ENCODE measurements at places on chromosomes 12 and 14.

- no peak for DNase-seq
Observed at GRCh38 chr12:73531752-73532151, 1005.9 kb upstream of the ATXN7L3B start.

GRCh38 chr12:121803861-121804416, at the start of gene SETD1B:
Gene SETD1B, plus strand, starts transcription at chr12:121804009. Its CDS starts 729 bp downstream, at chr12:121804738.
- DNase-seq: peak; percentile 59

DNA sequence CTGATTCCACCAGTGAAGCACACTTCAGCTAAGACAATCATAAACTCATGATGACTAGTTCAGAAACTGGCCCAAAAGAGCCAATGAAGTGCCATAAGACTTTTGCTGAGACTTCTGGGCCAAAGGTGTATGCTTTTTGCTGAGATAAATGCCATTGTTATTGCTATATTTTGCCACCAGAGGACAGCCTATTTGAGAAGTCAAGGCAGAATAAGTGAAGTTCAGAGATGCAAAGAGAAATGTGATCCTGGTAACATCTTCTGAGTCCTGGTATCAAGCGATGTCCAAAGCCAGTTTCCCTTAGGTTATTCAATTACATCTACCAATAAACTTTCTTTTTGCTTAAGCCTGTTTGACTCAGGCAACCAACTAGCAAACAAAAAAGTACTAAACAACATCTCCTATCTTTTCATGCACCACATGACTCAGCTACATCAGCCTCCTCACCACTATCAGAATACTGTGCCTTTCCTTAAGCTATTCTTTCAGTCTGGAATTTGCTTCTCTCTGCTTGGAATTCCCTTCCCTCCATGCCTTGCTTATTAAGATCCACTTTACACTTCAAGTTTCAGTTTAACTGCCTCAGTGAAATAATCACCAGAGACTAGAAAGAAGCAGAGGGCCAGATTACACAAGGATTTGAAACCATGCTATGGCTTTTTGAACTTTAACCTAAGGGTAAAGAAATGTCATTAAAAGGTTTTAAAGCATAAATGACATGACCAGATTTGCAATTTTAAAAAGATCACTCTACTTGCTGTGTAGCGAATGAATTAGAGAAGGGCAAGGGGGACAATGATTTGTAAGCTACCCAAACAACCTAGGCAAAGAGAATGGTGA, 14.0 kb downstream of the CRY1 start:
- DNase-seq: peak; percentile 22

GRCh38 chr14:90445011-90445410, 48.2 kb downstream of the CALM1 start:
- no peak for DNase-seq

DNA sequence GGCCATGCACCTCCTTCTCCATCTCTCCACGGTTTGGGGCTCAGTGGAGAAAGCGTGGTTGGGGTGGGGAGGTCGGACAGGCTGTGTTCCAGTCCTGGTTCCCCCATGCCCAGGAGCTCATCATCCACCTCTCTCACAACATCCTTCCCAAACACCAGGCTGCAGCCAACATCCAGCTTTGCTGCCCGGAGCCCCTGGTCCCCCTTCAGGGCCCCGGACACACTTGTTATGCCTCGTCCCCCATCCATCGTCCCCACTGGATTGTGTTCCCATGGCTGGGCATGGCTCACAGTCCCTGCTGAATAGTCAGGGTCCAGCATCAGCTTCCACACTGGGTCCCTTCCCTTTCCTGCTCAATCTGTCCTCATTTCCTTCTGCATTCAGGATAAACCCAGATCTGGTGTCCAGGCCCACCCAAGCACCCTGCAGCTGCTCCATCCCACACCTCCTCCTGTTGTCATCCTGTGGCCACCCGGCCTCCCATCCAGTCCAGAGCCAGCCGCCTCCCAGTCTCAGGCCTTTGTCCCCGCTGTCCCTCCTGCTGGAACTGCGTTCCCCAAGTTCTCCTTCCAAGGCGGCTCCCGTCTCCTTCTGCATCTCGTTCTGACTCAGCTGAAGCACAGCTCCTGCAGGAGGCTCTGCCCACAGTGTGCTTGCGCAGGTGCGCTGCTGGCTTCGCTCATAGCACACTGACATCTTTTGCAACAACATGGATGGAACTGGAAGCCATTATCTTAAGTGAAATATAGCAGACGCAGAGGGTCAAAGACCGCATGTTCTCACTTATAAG, 211.4 kb upstream of the RTL1 start:
- DNase-seq: no peak

DNA sequence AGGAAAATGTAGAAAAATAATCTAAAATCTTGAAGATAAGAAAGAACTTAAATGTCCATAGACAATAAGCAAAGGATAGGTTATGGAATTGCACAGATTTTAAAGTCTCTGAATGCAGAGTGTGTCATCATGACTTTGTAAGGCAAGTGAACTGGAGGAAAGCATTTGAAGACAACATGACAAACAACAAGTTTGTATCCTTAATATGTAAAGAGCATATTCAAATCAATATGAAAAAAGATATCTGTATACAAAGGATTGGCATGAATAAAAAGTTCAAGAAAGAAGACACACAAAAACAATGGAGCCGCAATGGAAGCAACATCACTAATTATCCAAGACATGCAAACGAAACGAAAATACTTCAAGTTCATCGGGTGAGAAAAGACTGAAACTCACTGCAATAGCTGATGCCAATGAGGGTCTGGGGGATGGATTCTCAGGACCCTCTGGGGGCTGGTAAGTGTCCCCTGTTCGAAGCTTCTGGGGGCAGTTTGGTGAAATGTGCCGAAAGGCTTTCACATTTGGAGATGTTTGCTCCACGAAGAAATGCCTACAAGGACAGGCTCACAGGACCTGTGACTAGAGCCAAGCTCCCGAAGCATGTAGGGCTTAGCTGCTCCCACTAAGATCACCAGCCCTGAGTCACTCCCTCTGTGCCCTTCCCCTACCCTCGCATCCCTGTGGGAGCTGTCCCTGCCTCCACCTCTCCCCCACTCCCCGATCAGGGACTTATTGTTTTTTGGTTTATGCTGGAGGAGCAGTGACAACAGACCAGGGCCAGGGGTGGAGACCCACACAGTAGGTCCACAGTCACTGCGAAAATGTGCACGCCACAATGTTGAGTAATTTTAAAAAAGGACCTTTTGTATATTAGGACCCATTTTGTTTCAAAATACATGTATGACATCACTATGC, 345.7 kb upstream of the SFSWAP start:
- DNase-seq: no peak

- peak; percentile 99 for DNase-seq
Observed at GRCh38 chr12:106118-106591, 39.6 kb downstream of the IQSEC3 start.

GRCh38 chr14:100419856-100420255, 96.7 kb downstream of the SLC25A47 start:
- no peak for DNase-seq

DNA sequence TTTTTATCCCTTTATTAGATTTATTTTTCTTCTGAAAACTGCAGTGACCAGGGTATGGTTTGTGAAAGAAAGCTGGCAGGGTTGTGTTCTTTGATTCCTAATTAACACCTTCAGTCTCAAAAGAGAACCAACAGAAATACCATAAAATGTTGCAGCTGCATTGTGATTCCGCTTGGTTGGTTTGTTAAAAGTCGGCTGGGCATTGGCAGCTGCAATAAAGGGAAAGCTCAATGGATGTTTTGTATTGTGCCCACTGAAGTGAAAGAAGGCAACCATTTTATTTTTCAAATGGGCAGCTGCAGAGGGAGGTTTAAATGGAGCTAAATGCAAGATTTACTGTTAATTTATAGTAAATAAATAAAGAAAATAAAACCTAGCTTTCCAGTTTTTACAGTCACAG, 16.7 kb downstream of the LGR5 start:
- DNase-seq: peak; percentile 63

DNA sequence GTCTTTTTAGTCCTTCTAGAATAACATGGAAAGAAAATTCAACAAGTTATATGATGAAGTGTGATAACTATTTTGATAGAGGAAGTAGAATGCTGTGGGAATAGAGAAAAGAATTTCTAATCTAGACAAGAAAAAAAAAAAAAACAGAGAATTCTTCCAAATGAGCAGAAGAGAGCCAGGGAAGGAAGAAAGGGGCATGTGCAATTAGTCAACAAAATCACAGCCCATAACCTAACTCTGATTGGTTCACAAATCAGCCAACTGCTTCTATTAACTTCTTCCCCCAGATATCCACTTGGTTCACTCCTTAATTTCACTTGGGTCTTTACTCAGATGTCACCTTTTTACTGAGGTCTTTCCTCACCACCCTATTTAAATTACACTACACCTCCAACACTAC, 69.5 kb downstream of the BTG1 start:
- no peak for DNase-seq

DNA sequence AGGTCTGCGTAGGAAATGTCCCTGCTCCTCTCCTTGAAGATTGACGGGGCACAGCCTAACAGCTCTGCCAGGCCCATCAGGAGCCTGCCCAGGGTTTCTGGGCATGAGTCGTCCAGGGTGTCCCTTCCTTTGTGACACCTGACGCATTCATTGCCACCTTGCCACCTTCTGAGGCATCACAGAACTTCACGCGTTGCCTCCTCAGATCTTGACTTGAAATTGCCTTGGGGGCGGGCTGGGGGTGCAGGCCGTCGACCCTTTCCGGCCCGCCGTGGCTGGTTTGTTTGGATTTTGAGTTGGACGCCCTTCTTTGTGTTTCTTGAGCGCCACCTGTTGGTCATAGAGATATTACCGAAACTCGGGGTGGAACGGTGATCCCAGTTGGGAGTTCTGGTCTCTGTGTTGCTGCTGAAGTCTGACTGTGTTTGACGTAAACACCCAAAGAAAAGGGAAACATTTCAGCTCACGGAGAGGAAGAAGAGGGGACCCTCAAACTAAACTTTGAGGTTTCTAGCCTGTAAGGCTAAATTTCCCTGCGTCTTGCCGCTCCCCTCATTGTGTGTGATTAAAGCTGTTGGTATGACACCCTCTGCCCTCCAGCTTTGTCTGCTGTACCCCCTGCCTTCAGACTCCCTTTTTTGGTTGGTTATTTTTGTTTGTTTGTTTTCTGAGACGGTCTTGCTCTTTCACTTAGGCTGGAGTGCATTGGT, 44.6 kb downstream of the MLXIP start:
- peak; percentile 54 for DNase-seq

DNA sequence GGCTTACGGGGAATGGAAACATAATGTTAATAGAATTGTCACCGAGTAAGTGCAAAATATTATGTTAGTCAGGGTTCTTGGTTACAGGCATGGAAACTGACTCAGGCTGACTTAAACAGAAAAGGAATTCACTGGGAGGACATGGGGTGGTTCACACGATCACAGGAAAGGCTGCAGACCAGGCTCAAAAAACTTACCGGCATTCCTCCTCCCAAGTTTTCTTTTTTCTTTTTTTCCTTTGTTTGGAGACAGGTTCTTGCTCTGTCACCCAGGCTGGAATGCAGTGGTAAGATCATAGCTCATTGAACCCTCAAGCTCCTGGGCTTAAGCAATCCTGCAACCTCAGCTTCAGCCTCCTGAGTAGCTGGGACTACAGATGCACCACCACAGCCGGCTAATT, 11.9 kb upstream of the UBE2N start:
- no peak for DNase-seq

GRCh38 chr14:66224492-66225178, 261.5 kb upstream of the CCDC196 start:
- DNase-seq: no peak

- DNase-seq: no peak
Observed at GRCh38 chr14:101478096-101478495, 83.2 kb upstream of the DIO3 start.

DNA sequence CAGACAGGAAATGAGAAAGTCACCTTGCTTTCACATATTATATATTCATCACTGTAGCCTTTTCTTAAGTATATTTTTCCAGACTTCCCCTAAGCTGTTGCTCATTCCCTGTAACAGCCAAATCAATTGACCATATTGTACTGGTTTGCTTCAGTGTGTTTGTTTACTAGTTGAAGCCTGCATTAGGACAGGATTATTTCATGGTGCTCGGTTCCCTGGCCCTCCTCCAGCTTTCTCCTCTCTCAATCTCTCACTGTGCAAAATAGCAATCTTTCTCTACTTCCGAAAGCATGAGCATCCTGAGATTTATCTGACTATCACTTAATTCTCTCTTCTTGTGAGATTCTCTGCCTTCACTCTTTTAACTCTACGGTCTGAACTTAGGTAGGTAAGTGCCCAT, 2.4 kb downstream of the SLC35F4 start:
- DNase-seq: peak; percentile 66

GRCh38 chr14:90556012-90556477, 159.2 kb downstream of the CALM1 start:
- DNase-seq: no peak

GRCh38 chr14:22174412-22175277, 414.4 kb downstream of the DAD1 start:
- DNase-seq: no peak

DNA sequence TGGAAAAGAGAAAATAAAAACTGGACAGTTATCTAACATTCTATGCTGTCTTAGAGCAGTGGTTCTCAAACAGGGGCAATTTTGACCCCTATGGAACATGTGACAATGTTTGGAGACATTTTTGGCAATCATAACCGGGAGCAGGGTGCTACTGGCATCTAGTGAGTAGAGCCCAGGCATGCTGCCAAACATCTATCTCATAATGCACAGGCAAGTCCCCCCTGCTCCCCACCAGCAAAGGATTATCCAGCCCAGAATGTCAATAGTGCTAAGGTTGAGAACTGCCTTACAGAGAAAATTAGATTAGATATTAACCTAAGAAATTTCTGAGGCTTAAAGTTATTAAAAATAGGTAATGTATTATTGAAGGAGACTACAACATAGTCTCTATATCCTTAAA, 22.9 kb upstream of the CATSPERB start:
- peak; percentile 24 for DNase-seq

- no peak for DNase-seq
Observed at GRCh38 chr14:24508155-24508840, at the start of gene CMA1. Gene CMA1, minus strand, starts transcription at chr14:24508265. Its CDS starts 30 bp downstream, at chr14:24508235.

DNA sequence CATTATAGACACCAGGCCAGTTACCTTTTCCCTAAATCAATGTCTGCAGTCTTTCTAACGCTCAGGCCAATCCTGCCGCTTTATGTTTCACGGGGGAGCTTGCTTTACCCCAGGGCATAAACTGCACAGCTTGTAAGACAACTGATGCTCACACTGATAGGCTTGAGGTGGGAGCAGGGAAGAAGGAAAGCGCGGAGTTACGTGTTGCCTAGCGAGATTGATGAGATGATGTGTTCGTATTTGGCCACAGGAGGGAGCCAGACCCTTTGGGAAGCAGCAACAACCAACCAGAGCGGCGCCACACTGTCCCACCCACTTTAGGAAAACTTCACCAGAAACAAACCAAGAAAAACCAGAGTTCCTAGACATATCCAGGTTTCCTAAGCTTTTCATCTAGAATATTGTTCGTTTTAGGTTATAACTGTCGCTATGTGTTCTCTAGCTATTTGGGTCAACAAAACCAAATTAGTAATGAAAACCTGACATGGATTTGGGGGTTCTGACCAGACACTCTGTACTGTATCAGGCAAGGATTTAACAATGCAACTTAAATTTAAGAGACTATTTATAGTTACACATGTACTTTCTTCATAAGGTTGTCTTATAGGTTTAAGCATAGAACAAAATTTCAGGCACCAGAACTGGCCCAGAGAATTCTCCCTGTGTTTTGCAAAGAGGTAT, 2.4 kb downstream of the IL26 start:
- DNase-seq: peak; percentile 96

Data from NCI-H2171 treated with DMSO at 0.1 percent for 48 hours (cell line).